ENCODE measurements at places on chromosomes 13 and 19. TPM values are rescaled to one million over a fixed set of nuclear protein-coding genes. Genes with fewer than 3 reads are reported as not detected.

The SLC39A3 gene
- 37.5 TPM for total RNA-seq

The PCID2 gene
- 99.3 TPM for total RNA-seq

The ADGRE3 gene
- total RNA-seq = not detected

The KLF1 gene
- total RNA-seq = not detected

The ERICH4 gene
- not detected for total RNA-seq

The SIGLEC8 gene
- not detected for total RNA-seq

The CYP4F12 gene
- not detected for total RNA-seq

The KLHL26 gene
- total RNA-seq = 8.3 TPM

The GRK1 gene
- 0.15 TPM for total RNA-seq

The KL gene
- 0.15 TPM for total RNA-seq

The PPM1N gene
- total RNA-seq = 3.3 TPM

The ATP5F1D gene
- total RNA-seq = 51.5 TPM

The RASAL3 gene
- 0.15 TPM for total RNA-seq

The FAM98C gene
- 11.9 TPM for total RNA-seq

The TNFSF13B gene
- 5.2 TPM for total RNA-seq

The NAPSA gene
- total RNA-seq = 0.50 TPM

The CEACAM4 gene
- total RNA-seq = not detected

The ADGRE2 gene
- not detected for total RNA-seq

The KLK14 gene
- 0.17 TPM for total RNA-seq

The ZNF700 gene
- 7.3 TPM for total RNA-seq

The AXL gene
- total RNA-seq = 387 TPM

The CYP4F2 gene
- not detected for total RNA-seq

The S1PR4 gene
- not detected for total RNA-seq

The ZNF221 gene
- total RNA-seq = 12.9 TPM

The SHISA7 gene
- total RNA-seq = not detected

The DMKN gene
- total RNA-seq = 13.6 TPM

The KLK12 gene
- total RNA-seq = not detected

The SOX1 gene
- total RNA-seq = not detected

The HRC gene
- not detected for total RNA-seq

All from smooth muscle cell of trachea (primary cell).